ENCODE measurements at places on chromosomes 1 and 21.

DNA sequence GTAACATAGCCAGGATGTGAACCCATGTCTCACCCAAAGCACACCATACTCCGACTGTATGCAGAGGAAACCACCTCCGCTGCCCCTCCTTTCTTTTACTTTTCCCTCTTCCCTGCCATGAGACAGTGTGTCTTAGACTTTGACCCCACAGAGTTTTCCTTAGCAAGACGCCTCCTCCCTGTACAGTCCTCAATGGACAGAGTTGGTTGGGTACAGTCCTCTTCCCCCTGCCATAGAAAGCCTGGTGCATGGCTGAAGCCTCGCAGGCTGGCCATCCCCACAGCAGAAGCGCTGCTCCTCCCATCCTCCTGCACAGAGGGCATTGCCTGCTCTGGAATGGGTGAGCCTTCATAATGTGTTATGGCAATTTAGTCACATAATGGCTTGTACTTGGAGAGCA, 127.9 kb downstream of the PLPP3 start:
- DNase-seq, result no peak

DNA sequence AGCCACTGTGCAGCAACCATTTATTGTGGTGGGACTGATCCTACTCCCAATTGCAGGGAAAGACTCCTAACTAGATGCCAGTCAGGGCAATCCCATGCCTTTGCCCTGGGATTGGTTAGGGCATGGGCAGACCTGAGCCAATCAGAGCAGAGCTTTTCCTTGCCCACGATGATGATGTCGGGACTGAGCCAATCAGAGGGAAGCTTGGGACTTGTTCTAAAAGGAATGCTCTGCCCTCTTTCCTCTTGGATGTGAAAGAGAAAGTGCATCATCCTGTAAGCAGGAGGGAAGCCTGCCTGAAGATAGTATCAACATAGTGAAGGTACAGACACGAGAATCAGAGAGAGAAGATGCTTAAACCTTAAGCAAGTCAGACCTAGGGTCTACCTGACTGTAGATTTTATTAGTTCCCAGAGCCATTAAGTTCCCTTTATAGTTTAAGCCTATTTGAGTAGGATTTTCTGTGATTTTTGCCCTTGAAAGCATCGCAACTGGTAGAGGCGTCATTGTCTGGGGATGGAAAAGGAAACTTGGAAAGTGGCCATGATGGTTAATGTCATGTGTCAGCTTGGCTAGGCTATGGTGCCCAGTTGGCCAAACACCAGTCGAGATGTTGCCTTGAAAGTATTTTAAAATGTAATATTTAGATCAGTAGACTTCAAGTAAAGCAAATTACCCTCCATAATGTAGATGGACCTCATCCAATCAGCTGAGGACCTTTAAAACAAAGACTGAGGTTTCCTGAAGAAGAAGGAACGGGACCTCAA, 19.9 kb downstream of the IRF2BP2 start:
- no peak for DNase-seq

GRCh38 chr1:184648160-184648855, 106.3 kb downstream of the EDEM3 start:
- DNase-seq, result no peak

DNA sequence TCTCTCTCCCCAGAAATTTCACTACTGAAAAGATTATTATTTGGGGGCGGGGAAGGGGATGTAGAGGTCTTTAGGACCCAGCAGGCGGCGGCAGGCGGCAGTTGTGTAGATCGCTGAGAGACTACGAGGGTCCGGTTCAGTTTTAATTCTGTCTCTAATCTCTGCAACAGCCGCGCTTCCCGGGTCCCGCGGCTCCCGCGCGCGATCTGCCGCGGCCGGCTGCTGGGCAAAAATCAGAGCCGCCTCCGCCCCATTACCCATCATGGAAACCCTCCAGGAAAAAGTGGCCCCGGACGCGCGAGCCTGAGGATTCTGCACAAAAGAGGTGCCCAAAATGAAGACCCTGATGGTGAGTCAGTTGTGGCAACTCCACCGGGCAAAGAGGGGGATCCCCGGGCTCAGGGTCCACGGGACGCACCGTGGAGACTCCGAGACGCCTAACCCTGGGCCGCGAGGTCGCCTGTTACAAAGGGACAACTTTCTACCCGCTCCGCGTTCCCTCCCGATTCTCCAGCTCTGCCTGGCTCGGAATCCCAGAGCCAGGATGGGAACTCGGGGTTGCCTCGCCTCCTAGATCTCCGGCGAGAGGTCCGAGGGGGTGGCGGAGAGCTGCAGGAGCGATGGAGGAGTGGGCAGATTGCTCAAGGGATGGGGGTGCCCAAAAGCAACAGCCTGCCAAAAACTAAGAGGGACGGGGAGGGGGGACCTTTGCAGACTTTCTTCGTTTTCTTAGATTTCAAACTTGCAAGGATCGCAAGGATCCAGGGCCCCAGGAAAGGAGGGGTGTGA, at the start of gene ST6GALNAC5:
Gene ST6GALNAC5, plus strand, starts transcription at position 139 of the 789 bp plus-strand sequence.
- DNase-seq, result no peak

- no peak for DNase-seq
These were observed 127.6 kb upstream of the F3 start for GRCh38 chr1:94669198-94669597.

GRCh38 chr1:230536641-230537155, 105.6 kb upstream of the COG2 start:
- DNase-seq, result no peak

DNA sequence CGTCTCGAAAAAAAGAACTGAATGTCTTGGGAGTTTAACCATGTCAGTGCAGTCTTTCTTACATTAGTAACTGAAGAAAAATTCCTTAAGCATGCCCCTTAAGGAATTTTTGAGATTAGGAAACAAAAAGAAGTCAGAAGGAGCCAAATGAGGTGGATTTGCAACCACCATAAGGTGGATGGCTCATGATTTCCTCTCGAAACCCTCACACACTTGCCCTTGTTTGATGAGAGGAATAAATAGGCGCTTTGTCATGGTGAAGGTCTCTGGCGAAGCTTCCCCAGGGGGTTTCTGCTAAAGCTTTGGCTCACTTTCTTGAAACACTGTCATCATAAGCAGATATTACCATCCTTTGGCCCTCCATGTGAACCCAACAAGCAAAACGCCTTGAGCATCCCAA, 68.2 kb downstream of the POFUT2 start:
- DNase-seq, result no peak

DNA sequence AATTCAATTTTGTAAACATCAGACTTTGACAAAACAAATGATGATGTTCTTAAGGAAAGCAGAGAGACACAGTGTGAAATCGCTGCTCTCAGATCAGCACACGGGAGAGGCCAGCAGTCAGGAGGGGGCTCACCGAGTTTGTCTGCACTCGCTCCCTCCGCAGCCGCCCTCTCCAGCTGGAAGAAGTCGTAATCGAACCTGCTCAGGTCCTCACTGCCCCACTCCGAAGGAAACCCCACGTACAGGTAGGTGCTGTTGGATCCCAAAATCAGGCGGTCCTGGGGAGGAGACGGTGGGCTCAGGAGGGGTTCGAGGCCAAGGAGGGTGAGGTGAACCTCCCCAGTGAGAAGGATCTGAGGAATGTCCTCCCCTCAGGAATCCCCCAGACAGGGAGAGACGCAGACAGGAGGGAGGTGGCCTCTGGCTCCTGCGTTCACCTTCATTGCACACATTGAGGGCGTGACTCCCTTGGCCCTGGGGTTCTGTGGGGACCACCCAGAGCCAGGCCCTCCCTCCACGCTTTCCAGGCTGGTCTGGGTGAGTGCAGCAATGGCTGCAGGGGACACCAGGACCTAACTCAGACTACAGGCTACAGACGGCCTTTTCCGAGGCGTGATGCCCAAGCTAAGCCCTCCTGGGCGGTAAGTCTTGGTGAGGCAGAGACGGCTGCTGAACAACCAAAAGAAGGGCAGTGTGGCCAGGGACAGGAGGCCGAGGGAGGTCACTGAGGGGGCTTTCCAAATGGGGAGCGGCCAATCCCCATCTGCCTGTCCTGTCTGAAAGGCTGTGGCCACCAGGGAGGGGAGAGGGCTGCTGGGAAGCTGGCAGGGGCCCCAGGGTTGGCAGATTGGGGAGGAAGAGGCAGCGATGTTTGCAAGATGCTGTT, 65.5 kb downstream of the SCCPDH start:
- no peak for DNase-seq

DNA sequence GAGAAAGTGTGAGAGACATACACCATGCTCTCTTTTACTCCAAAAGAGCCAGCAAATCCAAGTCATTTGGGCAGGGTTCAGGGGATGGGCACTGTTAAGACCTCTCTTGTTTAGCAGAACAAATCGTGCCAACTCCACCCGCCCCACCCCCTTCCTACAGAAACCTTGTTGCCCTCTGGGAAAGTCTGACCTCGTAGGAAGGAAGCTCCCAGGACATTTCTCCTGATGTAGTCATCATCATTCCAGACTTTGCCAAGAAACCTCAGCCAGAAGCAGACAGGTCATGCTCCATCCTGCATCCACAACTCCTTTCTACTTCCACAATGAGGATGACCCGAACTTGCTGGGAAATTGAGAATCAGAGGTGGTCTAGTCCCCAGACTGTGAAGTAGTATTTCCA, 57.7 kb downstream of the UBE2T start:
- no peak for DNase-seq

GRCh38 chr1:193281894-193282293, 95.5 kb upstream of the B3GALT2 start:
- DNase-seq, result no peak

- DNase-seq, result no peak
These were observed 4.9 kb downstream of the PRKAB2 start for GRCh38 chr1:147167365-147167764.

DNA sequence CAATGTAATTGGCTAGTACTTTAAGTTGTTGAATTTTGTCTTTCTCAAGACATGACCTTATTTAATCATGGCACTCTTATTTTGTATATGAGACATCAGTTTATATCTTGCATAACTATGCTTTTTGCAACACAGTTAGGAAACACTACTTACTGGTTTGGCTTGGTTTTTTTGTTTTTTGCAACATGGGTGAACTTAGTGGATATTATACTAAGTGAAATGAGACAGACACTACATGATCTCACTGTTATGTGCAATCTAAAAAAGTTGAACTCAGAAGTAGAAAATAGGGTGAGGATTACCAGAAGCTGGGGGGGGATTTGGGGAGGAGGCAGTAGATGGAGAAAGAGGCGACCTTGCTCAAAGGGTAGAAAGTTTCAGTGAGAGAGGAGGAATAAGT, 132.1 kb downstream of the PLA2G4A start:
- no peak for DNase-seq

Data from stimulated activated CD4-positive, alpha-beta T cell treated with anti-CD3 and anti-CD28 coated beads, TNF-alpha, amount 100 ng/mL, for 1 hour (primary cell).